SHP77 (cell line): ENCODE measurements at places on chromosomes 2 and 18.

DNA sequence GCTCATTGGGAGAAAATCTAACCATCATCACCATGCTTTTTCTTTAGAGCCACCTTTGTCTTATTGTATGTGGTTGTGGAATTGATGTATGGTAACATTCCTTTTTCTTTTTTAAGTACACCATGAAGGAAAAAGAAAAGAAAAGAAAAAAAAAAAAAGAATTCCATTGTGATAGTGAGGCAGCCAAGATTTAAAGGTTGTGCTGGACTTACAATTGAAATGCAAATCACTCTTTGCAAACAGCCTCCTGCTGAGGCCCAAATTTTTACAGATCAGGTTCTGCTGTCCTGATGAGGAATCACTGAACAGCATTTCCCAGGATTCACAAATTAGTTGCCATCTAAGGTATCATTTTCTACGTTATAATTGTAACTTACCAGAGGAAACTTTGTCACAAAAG, 1101.0 kb upstream of the FANCL start:
- no peak for DNase-seq

GRCh38 chr2:214477305-214477704, 66.5 kb downstream of the VWC2L start:
- no peak for DNase-seq

DNA sequence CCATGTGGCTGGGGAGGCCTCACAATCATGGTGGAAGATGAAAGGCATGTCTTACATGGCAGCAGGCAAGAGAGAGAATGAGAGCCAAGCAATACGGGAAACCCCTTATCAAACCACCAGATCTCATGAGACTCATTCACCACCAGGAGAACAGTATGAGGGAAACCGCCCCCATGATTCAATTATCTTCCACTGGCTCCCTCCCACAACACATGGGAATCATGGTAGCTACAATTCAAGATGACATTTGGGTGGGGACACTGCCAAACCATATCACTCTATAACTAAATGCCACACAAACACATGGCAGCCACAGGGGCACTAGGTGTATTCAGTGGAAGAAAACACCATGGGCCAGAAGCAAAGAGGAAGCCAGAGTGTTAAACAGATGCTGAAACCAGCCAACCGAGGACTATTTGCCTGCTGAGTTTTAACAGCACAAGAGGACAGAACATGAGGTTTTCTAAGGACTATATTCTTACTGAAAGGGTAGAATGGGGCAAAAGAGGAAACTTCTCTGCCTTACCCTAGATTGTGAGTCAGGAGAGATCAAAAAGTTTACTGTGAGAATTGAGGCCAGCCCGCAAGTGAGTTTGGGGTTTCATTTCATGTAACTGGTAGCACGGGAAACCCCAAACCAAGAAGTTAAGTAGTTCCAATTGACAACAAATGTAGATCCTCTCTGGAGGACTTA, 49.2 kb downstream of the SIGLEC15 start:
- no peak for DNase-seq

GRCh38 chr2:149487189-149487588, 100.4 kb downstream of the MMADHC start:
- DNase-seq: no peak

- no peak for DNase-seq
These were observed 30.8 kb downstream of the PDIA6 start for GRCh38 chr2:10781746-10782145.

DNA sequence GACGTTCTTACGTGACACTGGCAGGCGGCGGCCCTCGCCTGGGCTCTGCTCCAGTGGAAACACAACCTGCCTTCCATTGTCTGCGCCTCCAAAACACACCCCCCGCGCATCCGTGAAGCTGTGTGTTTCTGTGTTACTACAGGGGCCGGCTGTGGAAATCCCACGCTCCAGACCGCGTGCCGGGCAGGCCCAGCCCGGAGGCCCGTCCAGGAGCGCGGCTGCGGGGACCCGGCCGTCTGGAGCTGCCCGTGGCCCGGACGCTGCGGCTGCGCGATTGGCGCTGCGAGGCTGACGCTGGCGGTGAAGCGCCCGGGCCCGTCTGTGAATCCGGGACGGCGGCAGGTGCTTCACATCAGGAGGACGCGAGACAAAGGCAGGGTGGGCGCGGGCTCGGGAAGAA, 670.3 kb upstream of the SALL3 start:
- DNase-seq: no peak

GRCh38 chr2:62045017-62045543, 139.6 kb downstream of the COMMD1 start:
- DNase-seq: no peak

DNA sequence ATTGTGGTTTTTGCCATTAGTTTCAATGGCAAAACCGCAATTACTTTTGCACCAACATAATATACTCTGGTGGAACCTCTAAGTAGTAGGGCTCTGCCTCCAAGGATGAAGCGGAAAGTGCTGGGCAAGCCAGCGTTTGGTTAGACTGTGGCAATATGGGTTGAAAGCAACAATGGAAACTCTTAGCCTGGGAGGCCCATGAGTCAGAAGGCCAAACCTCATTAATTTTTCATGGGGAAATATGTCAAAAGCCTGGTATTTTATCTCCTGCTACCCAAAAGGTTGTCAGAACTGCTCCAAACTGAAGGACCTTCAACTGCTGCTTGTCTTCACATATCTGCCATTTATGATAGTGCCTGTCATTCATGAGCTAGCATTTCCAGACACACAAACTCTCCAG, 179.1 kb upstream of the CYP26B1 start:
- DNase-seq: no peak
